ENCODE measurements at places on chromosomes 4 and X. TPM values are rescaled to one million over a fixed set of nuclear protein-coding genes. Genes with fewer than 3 reads are reported as not detected.

Gene GAB3
- 1.4 TPM for total RNA-seq

Gene COQ2
- total RNA-seq: 18.7 TPM

Gene PWWP3B
- not detected for total RNA-seq

Gene FGFBP1
- not detected for total RNA-seq

Gene FAM184B
- total RNA-seq: not detected

Gene HSFX4
- not detected for total RNA-seq

Gene SSX2B
- not detected for total RNA-seq

Gene GPAT3
- total RNA-seq: 2.0 TPM

Gene SPOCK3
- total RNA-seq: not detected

Gene MORF4L2
- total RNA-seq: 183 TPM

Gene AFF2
- total RNA-seq: 1.7 TPM

Gene C4orf36
- total RNA-seq: not detected

Gene NAP1L3
- 4.8 TPM for total RNA-seq

Gene CXorf65
- total RNA-seq: 11.3 TPM

Gene PF4V1
- not detected for total RNA-seq

Gene MAGEB5
- total RNA-seq: not detected

Gene NPY1R
- not detected for total RNA-seq

Gene CNGA2
- not detected for total RNA-seq

Gene FAM241A
- 2.5 TPM for total RNA-seq

Gene RBM41
- total RNA-seq: 11.1 TPM

Gene CCDC110
- 0.25 TPM for total RNA-seq

Gene IL2
- total RNA-seq: 142 TPM

Gene DRP2
- total RNA-seq: 0.47 TPM

Gene FMR1NB
- not detected for total RNA-seq

Gene UCHL1
- total RNA-seq: 3.5 TPM

Gene TRIM60
- not detected for total RNA-seq

Gene RHOXF2B
- total RNA-seq: not detected

Gene WDR17
- 1.4 TPM for total RNA-seq

Gene ARSJ
- total RNA-seq: 0.05 TPM

Gene USP26
- not detected for total RNA-seq

Gene MID1
- 0.95 TPM for total RNA-seq

Gene AADAT
- not detected for total RNA-seq

Gene MAGEB17
- not detected for total RNA-seq

Gene XG
- total RNA-seq: not detected

Gene GATA1
- total RNA-seq: not detected

Gene NSG1
- 2.1 TPM for total RNA-seq

Gene MAGEA2B
- total RNA-seq: not detected

Gene TMEM156
- 10.2 TPM for total RNA-seq

Gene PSAPL1
- not detected for total RNA-seq

Gene OPN1MW2
- total RNA-seq: not detected

Gene CLDN34
- total RNA-seq: not detected

Gene CT47B1
- not detected for total RNA-seq

Gene BLTP1
- total RNA-seq: 20.5 TPM

Gene RAB33A
- 11.3 TPM for total RNA-seq

Gene HMX1
- total RNA-seq: not detected

Gene INTU
- total RNA-seq: 0.12 TPM

Gene LNX1
- total RNA-seq: not detected

Gene SYN1
- total RNA-seq: 0.36 TPM

Gene ARMCX2
- total RNA-seq: 9.3 TPM

Gene NPNT
- not detected for total RNA-seq

Gene STARD8
- 0.10 TPM for total RNA-seq

Gene PYURF
- total RNA-seq: 54.2 TPM

Gene SPANXN3
- total RNA-seq: not detected

Gene CTAG2
- total RNA-seq: not detected

Gene OTC
- not detected for total RNA-seq

Gene RPGR
- total RNA-seq: 6.5 TPM

Gene FRMD7
- not detected for total RNA-seq

Gene MMRN1
- total RNA-seq: 0.10 TPM

All from activated naive CD4-positive, alpha-beta T cell treated with anti-CD3 and anti-CD28 coated beads for 36 hours (primary cell).